SIG-M5 (cell line): ENCODE measurements at places on chromosomes 16 and 17.

DNA sequence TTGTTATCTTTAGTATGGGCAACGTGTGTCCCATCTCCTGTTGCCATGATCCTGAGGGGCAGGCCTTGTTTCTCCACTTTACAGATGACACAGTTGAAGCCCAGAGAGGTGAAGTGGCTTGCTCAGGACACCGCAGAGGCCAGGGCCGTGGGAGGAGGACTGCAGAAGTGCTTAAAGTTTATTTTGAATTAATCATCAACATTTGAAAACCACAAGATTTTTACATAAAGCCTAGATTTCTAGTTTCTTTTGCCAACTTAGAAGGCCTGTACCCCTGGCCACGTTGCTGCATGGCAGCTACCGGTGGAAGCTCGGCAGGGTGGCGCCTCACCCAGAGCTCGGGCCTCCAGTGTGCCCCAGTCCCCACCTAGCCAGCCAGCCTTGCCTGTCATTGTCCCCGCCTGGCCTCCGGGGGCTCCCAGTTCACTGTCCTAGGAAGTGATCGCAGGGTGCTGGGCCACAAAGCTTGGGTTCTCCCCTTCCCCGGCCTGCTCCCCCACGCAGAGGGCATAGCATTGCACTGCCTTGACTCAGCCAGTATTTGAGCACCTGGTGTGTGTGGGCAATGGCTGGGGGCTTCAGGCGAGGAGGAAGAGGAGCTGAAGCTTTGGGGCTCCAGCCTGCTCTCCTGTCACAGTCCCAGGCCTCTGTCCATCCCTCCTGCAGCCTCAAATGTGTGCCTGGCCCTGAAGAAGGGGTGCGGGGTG lies 14.8 kb upstream of the ADCY7 start:
- no peak for DNase-seq

DNA sequence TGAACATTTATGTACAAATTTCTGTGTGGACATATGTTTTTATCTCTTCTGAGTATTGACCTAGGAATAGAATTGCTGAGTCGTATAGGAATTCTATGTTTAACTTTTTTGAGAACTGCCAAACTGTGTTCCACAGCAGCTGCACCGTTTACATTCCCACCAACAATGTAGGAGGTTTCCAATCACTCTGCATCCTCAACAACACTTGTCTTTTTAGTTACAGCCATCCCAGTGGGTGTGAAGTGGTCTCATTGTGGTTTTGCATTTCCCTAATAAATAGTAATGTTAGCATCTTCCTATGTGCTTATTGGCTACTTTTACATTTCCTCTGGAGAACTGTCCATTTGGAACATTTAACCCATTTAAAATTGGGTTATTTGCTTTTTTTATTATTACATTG lies 36.6 kb upstream of the NACA2 start:
- DNase-seq, result no peak

GRCh38 chr16:57245472-57246113 lies 534 bp downstream of the ARL2BP start:
- DNase-seq, result no peak

DNA sequence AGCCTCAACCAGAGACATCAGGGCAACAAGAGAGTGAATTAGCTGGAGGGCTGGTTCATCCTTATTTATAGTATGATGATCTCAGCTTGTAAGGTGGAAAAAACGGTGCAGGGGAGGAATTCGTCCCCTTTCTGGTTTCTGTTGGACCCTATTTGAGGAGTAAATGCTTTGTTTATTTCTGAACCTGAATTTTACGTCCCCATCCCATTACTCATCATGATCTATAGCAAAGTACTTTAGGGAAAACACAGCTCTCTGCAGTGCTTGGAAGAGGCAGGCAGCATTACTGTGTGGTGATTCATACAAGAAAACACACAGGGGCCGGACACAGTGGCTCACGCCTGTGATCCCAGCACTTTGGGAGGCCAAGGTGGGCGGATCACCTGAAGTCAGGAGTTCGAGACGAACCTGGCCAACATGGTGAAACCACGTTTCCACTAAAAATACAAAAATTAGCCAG lies 8.0 kb upstream of the VAT1L start:
- no peak for DNase-seq

- DNase-seq, result no peak
These were observed 23.5 kb upstream of the DHRS13 start for GRCh38 chr17:28926366-28926765.

GRCh38 chr17:83067718-83068261 lies 11.6 kb upstream of the METRNL start:
- DNase-seq, result no peak

DNA sequence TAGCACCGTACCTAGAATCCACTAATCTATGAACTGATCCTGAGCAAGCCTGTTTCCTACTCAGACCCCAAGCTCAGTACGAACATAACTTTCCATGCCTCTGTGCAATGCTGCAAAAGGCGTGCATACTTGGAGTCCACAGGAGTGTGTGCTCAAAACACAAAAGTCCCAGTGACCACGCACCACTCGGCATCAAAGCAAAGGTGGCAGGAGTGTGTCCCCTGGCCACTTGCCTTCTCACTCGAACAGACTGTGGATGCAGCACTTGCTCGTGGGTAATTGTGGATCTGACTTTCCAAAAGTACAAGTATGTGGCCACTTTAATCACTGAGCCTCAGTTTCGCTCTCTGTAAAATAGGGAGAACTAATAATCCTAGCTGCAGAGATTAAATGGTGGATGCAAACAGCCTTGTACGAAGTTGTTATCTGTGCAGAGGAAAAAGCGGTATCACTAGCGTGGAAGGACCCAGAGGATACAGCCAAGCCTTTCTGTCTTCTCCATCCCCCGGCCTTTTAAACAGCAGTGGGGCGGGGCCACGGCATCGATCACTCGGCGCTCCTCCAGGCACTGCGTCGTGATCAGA lies 311 bp upstream of the KDM8 start:
- DNase-seq, result peak; percentile 1

GRCh38 chr16:82016964-82017363 lies 5.7 kb upstream of the SDR42E1 start:
- no peak for DNase-seq

GRCh38 chr17:14539801-14540200 lies 238.9 kb downstream of the HS3ST3B1 start:
- no peak for DNase-seq

DNA sequence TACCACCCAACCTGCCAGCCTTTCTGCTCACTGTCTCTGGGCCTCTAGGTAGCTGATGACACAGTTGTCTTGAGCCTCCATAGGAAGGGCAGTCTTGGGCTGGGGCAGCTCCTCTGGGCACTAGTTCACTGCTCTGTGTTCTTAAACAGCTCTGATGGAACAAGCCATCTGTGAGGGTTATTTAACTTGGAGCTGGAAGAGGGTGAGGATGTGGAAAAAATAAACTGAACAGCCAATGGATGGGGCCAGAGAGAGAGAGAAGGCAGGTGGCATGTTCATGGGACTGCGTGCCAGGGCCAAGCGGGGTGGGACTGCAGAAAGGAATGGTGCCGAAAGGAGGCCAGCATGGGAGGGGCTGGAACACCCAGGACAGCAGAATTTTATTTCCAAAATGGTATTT lies 52.6 kb downstream of the HIC1 start:
- no peak for DNase-seq

GRCh38 chr17:39204245-39204644 lies 4.2 kb downstream of the RPL19 start:
- no peak for DNase-seq

- no peak for DNase-seq
These were observed 11.0 kb downstream of the EMC6 start for GRCh38 chr17:3679531-3680126.

GRCh38 chr16:28304214-28304613 lies 11.9 kb downstream of the SBK1 start:
- DNase-seq, result no peak

DNA sequence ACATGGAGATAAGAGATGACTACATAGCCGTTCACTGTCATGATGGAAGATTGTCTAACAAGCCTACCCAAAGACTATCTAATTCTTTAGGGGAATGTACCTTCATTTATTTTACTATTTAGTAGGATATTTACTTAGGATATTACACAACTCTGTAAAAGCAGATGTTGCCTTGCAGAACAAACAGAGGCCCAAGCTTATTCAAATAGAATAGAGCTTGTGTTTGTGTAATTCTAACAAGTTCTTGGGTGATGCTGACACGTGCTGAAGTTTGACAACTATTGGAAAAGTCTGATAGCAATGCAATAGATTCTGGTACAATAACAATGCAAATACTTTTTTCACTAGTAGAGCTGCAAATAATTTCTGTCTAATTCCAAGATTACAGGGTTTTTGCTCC lies 447.6 kb downstream of the TOX3 start:
- DNase-seq, result no peak

GRCh38 chr17:2445638-2446037 lies 44.8 kb upstream of the MNT start:
- no peak for DNase-seq

DNA sequence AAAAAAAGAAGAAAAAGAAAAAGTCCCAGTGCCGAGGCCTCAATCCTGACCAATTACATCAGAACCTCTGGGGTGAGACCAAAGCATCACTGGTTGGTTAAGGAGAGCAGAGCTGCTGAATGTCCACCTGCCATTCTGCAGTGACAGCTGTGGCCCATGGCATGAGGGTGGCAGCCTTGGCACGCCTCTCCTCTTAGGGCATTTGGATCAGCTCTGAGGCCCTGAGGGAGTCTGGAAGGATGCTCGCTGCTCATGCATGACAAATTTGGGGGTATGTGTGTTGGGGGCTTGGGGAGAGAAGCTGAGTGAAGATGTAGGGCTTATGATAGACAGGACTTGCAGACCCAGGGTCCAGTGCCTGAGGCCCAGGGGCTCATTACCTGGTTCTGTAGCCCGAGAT lies 26.3 kb downstream of the MYLK3 start:
- DNase-seq, result no peak

GRCh38 chr16:13936596-13937081 lies 16.7 kb downstream of the ERCC4 start:
- DNase-seq, result no peak

GRCh38 chr16:50864386-50864785 lies 122.5 kb downstream of the CYLD start:
- DNase-seq, result no peak

DNA sequence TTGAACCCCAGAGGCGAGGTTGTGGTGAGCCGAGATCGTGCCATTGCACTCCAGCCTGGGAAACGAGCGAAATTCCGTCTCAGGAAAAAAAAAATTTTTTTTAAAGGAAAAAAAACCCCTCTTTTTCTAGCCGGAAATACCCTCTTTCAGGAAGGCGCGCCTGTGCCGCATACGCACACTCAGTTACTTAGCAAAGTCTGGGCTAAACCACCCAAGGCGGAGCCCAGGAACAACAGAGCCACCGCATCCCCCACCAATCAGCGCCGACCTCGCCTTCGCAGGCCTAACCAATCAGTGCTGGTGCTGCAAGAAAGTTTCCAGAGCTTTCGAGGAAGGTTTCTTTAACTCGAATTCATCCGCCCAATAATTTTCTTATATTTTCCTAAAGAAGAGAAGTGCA lies 510.4 kb downstream of the KCNJ18 start:
- DNase-seq, result no peak

DNA sequence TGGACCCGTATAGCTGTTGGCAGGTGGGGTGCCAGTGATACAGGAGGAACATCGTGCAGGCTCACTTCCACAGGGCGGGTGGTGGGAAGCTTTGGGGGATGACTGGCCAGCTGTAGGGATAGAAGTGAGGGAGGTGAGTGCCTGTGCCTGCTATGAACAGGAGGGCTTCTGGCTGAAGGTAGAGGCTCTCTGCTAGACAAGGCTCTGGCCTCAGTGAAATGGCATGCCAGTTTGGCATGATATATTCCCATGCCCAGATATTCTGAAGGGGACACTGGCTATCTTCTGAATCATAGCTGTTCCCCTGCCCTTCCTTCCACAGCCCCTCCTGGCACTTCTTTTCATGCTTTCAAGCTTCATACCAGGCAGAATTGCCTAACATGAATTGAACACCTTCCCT lies 19.1 kb downstream of the PHAF1 start:
- DNase-seq, result no peak

DNA sequence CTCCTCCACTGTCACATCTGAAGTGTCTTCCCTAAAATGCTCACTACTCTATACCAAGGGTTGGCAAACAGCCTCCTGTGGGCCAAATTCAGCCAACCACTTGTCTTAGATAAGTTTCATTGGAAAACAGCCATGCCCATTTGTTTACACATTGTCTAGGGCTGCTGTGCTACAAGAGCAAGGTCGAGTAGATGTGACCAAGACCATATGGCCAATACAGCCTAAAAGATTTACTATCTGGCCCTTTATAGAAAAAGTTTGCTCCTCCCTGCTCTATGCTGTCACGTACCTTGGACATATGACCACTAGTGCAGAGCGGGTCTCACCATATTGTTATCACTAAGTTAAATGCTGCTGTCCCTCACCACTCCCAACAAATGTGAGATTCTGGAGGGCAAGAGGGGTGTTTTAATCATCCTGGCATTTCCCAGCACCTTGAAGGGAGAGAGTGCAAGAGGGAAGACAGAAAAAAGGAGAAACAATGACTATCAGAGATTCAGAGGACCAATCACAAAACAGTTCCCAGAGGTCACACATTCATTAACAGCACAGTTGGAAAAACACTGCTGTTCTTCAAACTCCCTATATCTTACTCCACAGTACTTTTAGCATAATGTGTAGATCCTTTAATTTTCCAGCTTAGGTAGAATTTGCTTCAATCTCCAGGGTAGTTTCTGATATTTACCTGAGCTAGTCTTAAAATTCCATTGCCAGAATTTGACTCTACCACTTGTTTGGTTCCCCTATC lies 13.2 kb downstream of the LSM12 start:
- no peak for DNase-seq

- no peak for DNase-seq
These were observed 42.5 kb downstream of the CACNG3 start for GRCh38 chr16:24298548-24299167.

DNA sequence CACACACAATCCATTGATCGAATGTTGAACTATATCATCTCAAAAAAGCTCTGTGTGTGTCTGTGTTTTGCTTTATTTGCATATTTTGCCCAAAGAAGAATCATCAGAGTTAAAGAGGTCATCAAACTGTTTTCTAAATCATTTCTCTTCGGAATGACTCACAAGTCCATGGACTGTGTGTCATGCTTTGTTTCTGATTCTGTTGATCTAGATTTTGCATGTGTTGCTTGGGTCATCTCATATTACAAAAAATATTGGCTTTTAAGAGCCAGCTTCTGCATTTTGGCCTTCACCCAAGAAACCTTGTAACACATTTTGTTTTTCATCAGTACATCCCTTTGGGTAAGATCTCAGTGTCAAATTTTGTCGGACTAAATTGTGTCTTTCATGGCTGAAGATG lies 471.2 kb upstream of the HSBP1 start:
- DNase-seq, result no peak

GRCh38 chr17:65797101-65797500 lies 235.7 kb upstream of the AXIN2 start:
- no peak for DNase-seq

GRCh38 chr16:30407804-30408534 lies 563 bp downstream of the ZNF771 start:
- no peak for DNase-seq

- DNase-seq, result no peak
These were observed 4.8 kb downstream of the MSI2 start for GRCh38 chr17:57261084-57261461.

GRCh38 chr16:79003026-79003609 lies 597.4 kb downstream of the MAF start:
- no peak for DNase-seq

GRCh38 chr16:78931267-78931666 lies 669.3 kb downstream of the MAF start:
- no peak for DNase-seq
